ENCODE measurements at places on chromosomes 1 and 21. TPM values are rescaled to one million over a fixed set of nuclear protein-coding genes. Genes with fewer than 3 reads are reported as not detected.

GRCh38 chr1:203629507-203630082, 3.0 kb downstream of the ATP2B4 start:
- no peak for DNase-seq

The PIGR gene
- total RNA-seq: not detected

The ZNF670 gene
- total RNA-seq: 6.0 TPM

DNA sequence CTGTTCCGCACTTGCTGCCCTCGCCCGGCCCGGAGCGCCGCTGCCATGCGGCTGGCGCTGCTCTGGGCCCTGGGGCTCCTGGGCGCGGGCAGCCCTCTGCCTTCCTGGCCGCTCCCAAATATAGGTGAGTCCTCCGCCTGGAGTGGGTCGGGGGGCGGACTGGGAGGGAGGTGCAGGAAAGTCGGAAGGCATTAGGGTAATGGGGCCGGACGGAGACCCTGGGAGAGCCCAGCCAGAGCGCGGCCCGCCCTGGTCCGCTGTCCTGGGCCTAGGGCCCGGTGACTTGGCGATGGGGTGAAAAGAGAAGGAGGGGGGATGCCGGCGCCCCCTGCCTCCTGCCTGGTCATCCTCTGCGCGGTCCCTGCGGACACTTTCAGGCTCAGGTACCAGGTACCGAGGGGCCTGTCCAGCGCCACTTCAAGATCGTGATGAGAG, 243 bp downstream of the ADAM15 start:
- no peak for DNase-seq

DNA sequence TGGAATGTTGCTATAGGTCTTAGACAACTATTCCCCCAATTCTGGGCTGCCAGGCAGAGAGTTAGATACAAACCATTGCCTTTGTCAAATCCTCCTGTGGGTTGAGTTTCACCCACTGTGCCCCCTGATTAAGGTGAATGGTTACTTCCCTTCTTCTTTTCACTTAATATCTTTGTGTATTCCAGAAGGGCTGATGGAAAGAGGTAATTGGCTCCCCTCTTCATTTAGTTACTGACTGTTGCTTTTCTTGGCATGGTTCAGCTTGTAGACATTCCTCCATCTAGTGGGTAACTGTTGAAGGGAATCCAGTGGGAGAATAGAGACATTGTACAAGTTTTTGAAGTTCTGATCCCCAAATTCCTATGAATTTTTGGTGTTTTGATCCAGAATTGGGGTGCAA, 43.8 kb upstream of the MACF1 start:
- no peak for DNase-seq

GRCh38 chr1:98404866-98405265, 256.7 kb upstream of the SNX7 start:
- no peak for DNase-seq

The ADAMTS4 gene
- 5.2 TPM for total RNA-seq

DNA sequence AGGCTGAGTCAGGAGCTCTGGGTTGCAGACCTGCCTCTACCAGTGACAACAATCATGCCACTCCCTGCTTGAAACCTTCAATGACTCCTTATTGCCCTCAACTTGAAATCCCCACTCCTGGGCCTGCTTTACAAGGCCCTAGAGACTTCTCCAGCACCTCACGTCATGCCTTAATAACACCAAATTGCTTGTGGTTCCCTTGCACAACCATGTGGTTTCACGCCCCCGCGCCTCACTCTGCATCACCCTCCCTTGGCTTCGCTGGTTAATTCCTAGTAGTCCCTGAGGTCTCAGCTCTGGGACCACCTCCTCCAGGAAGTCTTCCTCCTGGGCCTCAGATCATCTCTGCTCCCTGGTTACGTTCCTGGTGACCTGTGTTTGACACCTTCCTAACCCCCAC, 33.0 kb downstream of the EPHA2 start:
- peak; percentile 86 for DNase-seq

- DNase-seq: peak; percentile 39
These were observed 136.5 kb upstream of the GJB5 start for GRCh38 chr1:34618381-34618780.

- DNase-seq: peak; percentile 98
These were observed 6.3 kb upstream of the INAVA start for GRCh38 chr1:200888349-200888838.

DNA sequence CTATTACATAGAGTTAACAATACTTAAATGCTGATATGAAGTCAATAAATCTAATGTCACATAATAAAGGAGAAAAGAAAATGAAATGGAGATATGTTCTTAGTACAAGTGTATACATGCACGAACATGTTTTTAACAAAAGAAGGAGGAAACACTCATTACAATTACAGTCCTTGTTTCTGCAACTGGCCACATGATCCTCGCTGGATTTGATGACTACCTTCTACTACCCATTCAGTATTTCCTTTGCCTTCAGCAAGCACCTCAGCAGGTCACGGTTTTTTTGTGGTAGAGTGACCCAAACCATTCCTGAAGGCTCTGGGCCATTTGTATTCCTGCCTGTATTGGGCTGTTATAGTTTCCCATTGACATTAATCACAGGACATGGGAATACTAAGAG, 172.8 kb upstream of the CXADR start:
- no peak for DNase-seq

DNA sequence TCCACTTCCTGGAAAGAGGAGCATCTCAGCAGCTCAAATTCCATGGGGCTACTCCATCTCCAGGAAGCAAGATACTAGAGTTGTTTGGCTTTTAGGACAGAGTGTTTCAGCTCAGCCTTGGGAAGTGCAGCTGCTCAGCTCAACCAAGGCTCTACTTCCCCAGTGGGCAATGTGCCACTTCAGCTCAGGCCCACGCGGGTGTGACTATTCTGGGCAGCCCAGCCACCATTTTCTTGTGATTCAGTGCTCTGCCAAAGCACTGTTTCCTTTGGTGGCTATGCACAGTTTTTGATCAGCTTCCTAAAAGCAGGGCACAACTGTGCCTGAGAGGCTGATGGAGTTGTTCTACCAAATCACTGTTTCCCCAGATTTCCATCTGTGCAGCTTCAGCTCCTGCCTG, 1104.9 kb upstream of the TMPRSS15 start:
- DNase-seq: no peak

- peak; percentile 97 for DNase-seq
These were observed 4.2 kb downstream of the GLIS1 start for GRCh38 chr1:53734650-53735211.

The OR2T35 gene
- total RNA-seq: not detected

DNA sequence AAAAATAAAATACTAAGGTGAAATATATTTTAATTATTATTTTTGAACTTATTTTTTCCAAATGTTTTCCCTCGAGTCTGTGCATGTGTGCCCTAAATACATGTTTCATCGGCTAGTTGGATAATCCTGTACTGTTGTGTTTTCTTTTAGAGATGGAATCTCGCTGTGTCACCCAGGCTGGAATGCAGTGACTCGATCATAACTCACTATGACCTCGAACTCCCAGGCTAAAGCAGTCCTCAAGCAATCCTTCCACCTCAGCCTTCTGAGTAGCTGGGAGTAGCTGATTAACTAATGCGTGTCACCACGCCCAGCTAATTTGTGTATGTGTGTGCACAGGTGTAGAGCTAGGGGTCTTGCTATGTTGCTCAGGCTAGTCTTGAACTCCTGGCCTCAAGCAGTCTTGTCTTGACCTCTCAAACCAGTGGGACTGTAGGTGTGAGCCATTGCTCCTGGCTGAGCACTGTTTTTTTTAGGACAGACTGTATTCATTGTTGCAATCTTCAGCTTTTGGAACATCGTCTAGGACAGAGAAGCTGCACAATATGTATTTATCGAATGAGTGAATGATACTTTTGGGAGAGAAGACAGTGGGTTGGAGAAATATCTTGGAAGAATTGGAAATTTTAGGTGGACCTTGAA, 4.8 kb upstream of the TMCO1 start:
- DNase-seq: peak; percentile 72

GRCh38 chr1:64006276-64007051, 197.0 kb upstream of the UBE2U start:
- peak; percentile 79 for DNase-seq

All from RPMI7951 (cell line).